ENCODE measurements at places on chromosomes 3 and 15.

DNA sequence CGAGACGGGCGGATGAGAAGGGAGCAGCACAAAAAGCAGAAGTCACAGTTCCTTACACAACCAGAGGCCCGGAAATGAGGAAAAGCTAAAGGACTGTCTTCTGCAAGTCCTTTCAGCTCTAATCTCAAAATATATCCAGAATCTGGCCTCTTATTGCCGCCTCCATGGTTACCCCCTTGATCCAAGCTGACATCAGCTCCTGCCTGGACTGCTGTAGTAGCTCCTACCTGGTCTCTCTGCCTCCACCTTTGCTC lies 324.0 kb upstream of the ROPN1 start:
- DNase-seq: no peak

DNA sequence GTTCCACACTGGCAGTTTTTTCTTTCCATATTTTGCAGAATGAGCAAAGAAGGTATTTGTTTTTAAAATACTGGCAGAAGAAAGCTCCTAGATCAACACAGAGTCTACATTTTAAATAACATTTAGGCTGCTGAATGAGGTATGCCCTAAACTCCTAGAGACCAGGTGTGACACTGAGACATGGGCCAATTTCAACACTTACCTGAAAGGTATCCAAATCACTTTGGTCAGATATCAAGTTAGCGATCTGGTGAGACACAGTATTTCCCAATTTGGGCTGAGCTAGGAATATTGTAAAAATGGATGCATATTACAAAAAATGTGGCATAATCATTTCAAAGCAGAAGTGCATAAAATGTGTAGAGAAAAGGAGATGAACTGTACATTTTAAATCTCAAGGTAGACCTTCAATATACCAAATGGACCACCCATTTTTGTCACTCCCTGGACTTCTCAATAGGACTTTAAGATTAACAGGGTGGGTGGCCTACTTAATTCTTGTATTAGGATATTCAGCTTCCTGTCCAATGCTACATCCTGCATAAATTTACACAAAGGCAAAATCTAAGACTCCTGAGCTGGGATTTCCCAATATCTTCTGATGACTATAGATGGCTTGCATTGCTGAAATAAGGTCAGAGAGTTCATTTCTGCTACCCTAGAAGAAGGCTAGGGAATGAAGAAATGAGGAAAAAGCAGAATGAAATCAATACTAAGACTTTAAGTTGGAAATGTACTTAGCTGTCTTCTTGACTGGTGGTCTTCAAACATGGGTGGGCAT lies 487.8 kb downstream of the FOXP1 start:
- DNase-seq: no peak

DNA sequence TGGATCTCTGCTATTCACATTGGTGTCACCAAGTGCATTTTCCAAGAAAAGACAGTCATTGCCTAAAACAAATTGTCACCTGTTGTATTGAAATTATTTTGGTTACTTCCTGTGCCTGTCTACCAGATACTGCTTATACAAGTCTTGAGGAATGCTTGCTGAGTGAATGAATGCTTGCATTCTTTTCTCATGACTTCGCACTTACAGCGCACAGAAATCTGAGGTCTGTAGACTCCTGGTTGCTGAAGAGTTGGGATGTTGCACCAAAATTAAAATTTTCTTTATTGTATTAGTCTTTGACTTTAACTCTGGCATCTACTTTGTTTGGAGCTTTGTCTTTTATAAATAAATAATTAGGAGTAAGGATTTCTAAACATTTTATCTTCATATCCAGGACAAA lies 28.4 kb downstream of the SH3GL3 start:
- no peak for DNase-seq

DNA sequence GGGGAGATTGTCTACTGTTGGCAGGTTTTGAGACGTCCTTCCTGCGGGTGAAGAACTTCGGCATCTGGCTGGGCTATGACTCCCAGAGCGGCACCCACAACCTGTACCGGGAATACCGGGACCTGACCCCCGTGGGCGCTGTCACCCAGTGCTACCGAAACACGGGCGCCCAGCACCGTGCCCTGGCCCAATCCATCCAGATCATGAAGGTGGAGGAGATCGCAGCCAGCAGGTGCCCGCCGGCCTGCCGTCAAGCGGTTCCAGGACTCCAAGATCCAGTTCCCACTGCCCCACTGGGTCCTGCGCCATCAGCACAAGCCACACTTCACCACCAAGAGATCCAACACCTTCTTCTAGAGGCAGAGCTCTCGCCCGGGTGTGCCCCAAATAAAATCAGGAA lies 194.9 kb upstream of the EPHA6 start:
- DNase-seq: no peak

GRCh38 chr15:43541785-43542184 lies 24.4 kb downstream of the MAP1A start:
- DNase-seq: no peak

DNA sequence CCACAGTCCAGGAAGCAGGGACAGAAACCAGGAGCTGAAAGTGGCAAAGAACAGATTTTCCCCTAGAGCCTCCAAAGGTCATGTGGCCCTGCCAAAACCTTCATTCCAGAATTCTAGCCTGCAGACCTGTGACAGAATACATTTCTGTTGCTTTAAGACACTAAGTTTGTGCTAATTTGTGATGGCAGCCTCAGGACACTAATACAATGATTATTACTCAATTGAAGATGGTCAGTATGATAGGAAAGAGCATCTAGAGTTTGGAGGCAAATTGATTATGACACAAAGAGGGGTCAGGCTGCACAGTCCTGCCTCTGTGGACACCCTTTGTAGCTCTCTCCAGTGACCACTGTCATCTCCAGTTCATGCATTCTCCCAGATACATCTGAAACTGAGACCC lies 79.0 kb upstream of the C3orf49 start:
- no peak for DNase-seq

DNA sequence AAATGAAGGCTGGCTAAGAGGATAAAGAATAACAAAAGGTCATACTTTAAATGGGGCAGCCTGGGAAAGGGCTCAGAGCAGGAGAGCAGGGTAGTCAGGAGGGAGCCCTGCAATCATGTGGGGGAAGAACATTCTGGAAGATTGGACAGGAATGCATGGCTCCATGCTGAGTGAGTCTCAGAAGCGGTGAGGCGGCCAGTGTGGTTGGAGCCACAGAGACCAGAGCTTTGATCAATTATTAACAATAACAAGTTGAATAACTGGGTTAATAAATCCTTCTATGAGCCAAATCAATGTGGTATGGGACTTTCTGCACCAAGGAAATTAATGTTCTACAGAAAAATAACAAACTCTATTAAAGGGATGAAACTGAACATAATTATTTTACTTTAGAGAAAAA lies 57.9 kb upstream of the DCUN1D1 start:
- DNase-seq: no peak

GRCh38 chr3:16789344-16790120 lies 95.2 kb upstream of the PLCL2 start:
- DNase-seq: no peak

- DNase-seq: peak; percentile 98
Measured at GRCh38 chr15:64180235-64180824, 17.5 kb upstream of the PPIB start.

- DNase-seq: no peak
Measured at GRCh38 chr3:98171071-98171470, 4.6 kb downstream of the OR5H15 start.

- DNase-seq: no peak
Measured at GRCh38 chr15:78740904-78741274, 70.4 kb downstream of the ADAMTS7 start.

DNA sequence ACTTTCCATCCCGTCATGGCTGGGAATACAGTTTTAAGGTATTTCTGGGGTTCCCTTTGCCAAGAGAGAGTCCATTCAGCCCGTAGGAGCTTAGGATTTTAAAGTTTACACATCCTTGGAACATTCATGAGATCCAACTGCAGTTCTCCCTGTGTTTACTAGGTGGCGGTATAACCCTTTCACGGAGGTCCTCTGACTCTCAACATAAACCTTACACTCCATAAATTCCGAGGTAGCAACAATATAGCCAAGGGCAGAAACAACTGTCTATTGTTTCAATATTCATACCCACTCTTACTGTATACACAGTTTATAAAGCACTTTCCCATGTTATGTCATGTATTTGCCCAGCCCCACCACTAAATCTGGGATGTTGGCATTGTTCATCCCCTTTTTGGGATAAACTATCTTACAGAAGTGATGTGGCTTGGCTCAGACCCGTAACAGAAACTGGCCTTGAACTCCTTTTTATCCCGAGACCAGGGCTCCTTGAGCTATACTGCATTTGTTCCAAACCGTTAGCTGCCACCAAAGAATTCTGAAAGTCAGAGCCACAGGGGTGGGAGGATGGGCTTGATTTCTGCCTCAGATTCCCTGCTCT lies 69.2 kb upstream of the COL6A5 start:
- DNase-seq: peak; percentile 35

DNA sequence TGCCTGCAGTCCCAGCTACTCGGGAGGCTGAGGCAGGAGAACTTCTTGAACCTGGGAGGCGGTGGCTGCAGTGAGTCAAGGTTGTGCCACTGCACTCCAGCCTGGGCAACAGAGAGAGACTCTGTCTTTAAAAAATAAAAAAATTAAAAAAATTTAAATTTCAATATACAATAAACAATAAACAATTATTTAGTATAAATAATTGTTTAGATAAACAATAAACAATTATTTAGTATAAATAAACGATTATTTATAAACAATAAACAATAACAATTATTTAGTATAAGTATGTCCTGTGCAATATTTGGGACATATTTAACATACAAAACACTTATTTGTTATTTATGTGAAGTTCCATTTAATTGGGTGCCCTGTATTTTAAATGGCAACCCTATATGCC lies 119.6 kb downstream of the XXYLT1 start:
- no peak for DNase-seq

GRCh38 chr3:57100046-57100695 lies 39.7 kb downstream of the SPATA12 start:
- DNase-seq: peak; percentile 78

DNA sequence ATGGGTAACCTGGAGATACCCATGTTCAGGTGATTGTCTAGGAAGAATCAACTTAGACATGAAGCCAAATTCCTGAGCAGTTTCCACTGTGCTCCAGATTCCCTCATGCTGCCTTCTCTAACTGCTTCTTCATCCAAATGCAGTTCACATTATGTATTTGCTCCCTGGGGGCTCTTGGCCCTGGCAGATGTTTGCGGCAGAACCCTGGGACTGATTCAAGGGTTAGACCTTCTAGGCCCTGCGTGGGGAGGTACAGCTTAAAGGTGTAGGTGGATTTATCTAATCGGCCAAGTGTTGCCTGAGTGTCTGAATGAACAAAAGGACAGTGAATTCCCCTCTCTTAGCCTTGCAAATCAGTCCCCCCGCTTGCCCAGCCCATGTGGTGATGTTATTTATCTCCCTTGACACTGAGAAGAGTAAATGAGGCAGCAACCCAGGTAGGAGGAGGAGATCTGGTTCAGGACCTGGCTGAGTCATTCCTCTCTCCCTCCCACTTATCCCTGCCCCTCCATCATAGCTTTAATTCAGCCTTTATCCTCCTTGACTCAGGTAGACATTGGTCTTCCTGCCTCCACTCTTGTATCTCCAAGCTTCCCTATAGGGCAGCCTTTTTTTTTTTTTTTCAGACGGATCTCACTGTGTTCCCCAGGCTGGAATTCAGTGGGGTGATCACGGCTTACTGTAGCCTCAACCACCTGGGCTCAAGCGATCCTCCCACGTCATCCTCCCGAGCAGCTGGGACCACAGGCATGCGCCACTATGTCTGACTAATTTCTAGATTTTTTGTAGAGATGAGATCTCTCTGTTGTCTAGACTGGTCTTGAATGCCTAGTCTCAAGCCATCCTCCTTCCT lies 54.8 kb downstream of the MAGEF1 start:
- peak; percentile 40 for DNase-seq

DNA sequence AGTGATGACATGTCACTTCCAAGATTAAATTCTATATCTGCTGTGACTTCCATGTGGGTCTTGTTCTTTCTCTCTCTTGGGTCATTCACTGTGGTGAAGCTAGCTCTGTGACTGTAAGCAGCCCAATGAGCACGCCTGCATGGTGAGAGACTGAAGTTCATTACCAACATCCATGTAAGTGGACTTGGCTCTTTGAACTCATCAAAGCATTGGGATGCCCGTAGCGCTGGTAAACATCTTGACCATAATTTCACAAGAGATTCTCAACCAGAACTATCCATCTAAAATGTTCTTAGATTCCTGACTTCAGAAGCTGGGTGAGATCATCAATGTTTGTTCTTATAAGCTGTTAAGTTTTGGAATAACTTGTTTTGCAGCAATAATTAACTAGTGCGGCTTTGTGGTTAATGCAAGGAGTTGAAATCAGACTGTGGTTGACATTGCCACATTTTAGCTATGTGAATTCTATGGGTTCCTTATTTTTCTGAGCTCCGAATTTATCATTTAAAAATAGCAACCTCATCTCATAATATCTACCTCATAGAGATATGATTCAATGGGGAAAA lies 31.6 kb upstream of the LRRC3B start:
- DNase-seq: no peak

GRCh38 chr3:3734881-3735280 lies 64.3 kb upstream of the LRRN1 start:
- no peak for DNase-seq

DNA sequence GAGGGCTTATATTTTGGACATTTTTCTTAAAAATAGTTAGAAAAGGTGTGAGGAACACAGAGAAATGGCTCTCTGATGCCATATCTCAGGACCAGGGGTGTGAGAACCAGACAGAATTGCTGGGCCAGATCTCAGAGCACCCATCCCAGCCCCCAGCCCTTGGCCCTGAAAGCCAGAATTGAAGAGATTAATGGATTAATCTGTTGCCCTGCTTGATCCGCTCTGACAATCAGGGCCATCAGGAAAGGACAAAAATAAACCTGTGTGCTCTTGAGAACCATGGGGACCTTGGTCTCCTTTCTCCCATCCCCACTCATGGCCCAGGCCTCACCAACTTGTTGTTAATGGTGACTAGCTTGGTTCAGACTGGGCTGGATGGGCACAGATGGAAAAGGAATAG lies 113.5 kb downstream of the CADPS start:
- no peak for DNase-seq

DNA sequence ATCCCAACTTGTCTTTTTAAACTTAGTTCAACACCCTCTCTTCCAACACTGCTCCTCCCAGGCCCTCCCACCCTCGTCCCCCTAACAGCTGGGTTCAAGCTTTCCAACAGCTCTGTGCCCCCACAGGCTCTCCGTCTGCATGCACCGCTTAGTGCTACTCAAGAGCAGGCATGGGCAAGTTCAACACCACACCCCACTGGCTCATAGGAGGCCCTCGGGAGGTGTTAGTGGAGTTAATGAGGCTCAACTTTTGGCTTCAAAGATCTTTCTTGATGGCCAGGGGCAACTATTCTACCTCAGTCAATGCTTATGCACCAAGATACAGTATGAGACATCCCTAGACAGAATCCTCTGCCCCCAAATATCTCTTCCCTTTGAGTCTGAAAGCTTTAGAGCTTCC lies 114.4 kb downstream of the ANP32A start:
- DNase-seq: no peak

DNA sequence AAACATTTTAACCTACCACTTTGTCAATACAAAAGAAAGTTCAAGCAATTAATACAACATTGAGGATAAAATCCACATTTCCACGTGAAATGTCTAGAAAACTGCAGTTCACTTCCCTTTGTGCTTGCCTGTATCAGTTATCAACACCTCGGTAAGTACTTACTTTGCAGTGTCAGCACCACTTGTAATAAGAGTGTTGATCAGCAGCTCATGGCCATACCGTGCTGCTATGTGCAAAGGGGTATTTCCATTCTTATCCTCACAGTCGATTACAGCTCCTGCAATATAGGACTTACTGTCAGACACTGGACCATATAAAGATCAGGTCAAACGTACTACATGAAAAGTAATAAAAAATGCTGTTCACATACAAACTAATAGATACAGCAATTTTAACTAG lies 84.4 kb downstream of the ANKRD28 start:
- no peak for DNase-seq

- peak; percentile 65 for DNase-seq
Measured at GRCh38 chr15:89360294-89360971, 25.8 kb upstream of the POLG start.

All from spinal cord (tissue), 10 donors.